NCI-H1092 (cell line): ENCODE measurements at places on chromosomes 5 and 9.

DNA sequence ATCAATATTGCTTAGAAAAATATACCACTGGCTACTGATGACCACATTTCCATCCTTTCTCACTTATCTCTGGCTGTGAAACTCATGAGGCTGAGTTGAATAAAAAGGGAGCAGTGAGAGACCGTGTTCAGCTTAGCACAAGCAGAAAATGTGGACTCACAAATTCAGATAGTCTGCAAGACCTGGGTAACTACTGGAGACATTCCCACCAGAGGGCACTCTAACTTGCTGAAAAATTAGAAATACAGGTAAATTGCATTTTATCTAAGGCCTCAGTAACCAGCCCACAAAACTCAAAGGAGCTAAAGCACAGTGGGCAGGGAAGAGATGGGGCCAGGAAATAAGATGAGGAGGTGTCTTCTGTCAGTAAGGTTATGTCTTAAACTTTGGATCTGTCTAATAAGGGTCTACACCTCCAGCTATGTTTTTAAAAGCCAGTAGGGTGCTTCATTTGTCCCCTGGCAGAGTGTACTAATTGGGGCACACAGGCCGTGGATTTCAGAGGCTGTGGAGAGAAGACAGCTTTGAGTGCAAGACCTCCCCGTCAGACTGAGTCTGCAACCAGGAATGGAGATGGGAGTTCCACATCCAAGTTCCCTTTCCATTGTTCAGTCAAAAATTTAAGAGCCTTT, 8.7 kb upstream of the NDUFB6 start:
- peak; percentile 39 for DNase-seq

- DNase-seq, result no peak
These were observed 633 bp upstream of the PPP1R26 start for GRCh38 chr9:135478829-135479468.

DNA sequence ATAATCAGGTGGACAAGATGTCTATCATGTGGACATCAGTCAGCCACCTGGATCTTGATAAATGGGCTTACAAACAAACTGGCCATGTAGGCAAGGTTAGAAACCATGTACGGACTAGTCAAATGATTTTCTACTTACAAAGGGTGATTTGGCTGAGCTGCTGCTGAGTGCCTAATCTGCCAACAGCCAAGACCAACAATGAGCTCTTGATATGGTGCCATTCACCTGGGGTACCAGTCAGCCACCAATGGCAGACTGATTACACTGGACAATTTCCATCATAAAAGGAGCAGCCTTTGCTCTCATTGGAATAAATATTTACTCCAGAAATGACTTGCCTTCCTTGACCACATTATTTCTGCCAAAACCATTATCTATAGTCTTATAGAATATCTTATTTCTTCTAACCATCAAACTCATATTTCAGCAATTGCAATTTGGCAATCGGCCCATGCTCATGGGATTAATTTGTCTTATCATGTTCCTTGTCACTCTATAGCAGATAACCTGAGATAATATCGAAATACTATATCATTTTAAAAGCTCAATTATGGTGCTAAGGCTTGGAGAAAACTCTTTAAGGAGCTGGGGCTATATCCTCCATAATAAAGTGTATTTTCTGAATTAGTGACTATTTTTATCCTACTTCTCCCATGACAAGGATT, 135.1 kb downstream of the SLC25A46 start:
- DNase-seq, result no peak

DNA sequence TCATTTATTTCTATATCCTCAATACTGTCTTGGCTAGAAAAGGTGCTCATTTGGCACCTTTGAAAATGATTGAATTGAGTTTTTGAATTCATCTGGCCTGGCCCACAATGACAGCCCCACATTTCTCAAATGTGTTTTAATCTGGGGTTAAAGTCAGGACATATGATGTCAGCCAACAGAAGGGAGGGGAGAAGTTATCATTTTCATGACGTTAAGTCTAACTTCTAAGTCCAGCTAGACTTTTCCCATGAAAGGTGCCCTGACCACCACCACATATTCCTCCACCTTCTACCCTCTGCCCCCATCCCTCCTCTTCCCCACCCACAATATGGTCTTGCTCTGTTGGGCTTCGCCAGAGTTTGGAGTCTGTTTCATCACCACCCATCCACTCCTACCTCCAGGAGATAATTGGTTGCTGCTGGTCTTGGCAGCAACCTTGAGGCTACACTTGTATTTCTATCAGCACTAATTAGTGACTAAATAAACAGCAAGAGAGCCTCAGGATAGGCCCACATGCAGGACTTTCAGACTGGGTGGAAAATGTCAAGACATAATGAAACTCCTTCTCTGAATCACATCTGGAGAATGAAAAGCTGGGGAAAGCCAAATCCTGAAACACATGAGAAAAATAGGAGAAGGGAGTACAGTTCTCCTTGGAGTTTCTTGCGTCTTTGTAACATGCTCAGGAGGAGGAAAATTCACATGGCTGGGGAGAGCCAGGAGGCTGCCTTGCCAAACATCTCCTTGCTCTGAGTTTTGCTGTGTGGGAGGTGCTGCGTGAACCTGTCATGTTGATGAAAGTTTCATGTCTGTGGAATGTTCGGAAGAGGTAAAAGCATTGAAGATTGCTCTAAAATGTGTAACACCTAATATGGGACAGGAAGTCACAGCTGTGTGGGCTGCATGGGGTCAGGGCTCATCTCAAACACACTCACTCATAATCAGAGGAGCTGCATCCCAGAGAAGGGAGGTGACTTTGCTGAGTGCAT, 544.7 kb upstream of the KLF4 start:
- no peak for DNase-seq

DNA sequence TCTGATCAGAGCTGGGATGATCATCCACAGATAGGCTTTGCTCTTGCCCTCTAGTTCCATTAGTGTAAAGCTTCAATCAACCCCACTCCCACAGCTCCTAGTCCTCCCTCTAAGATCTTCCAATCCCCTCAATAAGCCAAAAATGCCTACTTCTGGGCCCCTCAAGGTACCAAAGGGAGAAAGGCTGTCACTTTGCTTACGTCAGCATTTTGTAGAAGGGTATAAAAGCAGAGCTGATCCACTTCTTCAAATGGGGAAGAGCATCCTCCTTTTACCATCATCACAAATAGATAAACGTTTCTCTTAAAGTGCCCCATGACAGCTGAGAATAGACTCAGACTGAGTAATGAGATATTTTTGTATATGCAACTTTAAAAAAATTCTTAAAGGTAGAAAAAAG, 13.1 kb upstream of the ADGRV1 start:
- no peak for DNase-seq

DNA sequence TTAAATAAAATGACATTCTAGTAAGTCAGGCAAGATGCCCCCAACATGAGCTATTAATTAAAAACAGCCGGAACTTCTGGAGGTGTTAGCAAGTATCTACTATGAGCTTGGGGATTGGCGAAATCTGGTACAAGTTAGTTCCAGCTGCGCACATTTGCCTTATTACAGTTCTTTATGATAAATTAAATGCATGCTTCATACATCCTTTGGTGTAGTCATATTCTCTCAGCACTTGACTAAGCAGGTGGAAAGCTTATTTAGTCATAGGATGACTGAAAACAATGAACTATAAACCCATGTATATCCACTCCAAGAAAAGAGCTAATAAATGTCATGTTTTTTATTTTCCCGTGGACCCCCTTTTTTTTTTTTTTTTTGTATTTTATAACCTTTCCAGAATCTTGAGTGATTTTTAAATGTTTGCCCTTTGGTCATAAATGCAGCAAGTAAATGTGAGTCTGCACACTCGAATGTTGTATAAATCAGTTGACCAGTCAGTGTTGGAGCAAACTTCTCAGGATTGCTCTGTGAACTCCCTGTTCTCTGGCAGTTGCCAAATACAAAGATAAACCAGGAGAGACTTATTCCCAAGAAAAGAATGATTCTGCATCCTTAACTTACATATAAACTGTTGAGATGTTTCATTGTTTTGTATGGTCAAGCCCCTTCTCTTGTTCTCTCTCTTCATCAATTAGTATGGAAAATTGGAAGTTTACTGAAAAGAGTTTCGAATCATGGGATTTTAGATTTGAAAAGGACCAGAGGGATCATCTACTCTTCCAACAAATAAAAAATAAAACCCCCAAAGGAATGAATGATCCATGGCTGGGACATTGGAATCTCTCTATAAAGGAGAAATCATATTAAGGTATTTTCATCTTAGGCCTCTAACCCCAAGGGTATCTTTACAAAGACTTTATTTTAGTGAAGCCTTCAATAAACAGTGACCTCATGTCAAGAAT, 38.3 kb downstream of the PIK3R1 start:
- DNase-seq, result no peak

DNA sequence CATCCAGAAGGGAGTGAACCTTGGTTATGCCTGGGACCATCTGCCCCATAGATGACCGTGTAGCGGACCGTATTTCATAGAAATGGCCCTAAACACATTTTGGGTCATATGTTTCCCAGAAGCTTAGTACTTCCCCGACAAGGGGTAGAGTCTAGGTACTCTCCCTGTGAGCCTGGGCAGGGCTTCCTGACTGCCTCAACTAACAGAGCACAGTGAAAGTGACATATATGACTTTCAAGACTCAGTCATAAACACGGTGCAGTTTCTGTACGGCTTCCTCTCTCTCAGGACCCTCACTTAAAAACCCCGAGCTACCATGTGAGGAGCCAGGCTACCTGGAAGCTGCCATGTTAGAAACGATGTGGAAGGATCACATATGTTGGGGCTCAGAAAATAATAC, 20.9 kb downstream of the C9orf57 start:
- DNase-seq, result no peak

- no peak for DNase-seq
These were observed 17.5 kb downstream of the CXXC5 start for GRCh38 chr5:139665626-139666025.

DNA sequence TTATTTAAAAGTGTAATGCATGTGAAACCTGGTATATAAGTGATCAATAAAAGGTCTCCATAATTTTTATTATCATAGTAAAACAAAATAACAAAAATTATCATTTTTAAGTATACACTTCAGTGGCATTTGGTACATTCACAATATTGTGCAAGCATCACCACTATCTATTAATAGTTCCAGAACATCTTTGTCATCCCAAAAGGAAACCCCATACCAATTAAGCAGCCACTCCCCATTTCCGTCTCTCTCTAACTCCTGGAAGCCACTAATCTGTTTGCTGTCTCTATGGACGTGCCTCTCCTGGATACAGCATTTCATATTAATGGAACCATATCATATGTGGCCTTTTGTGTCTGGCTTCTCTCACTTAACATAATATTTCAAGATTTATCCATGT, 7.6 kb downstream of the OLFML2A start:
- no peak for DNase-seq

DNA sequence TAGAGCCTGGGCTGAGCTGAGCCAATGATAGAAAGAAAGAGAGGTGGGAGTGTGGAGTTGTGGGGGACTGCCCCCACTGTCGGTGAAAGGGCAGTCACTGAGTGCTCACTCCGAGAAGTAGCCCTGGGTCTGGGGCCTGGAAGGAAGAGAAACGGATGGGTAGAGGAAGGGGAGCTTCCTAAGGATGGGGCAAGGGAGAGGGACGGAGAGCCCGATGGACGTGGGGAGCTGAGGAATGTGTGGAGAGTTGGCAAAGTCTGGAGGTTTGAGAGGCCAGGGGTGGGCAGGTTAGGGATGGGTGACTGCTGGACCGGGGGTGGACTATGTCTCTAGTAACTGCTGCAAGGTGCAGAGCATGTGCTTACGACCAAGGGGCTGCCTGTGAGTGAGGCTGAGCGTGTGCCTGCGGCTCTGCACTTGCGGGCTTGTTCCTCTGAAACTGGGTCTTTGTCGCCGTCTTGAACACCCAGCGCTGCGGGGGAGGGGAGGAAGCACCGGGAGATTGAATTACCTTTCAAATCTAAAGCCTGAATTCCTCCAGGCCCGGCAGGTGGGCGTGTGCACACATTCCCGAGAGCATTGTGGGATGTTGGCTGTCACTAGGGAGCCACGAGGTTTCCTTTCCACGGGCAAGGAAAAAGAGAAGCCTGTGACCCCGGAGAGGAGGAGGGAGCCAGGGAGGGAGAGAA, 76.4 kb upstream of the ARAP3 start:
- DNase-seq, result no peak
